ENCODE measurements at places on chromosomes 5 and 9.

GRCh38 chr9:134834217-134834956 is 46.2 kb upstream of the FCN2 start:
- no peak for DNase-seq

- DNase-seq, result no peak
Observed at GRCh38 chr5:156587012-156587411, 260.0 kb downstream of the SGCD start.

GRCh38 chr5:141703133-141703561 is 21.1 kb upstream of the ARAP3 start:
- no peak for DNase-seq

DNA sequence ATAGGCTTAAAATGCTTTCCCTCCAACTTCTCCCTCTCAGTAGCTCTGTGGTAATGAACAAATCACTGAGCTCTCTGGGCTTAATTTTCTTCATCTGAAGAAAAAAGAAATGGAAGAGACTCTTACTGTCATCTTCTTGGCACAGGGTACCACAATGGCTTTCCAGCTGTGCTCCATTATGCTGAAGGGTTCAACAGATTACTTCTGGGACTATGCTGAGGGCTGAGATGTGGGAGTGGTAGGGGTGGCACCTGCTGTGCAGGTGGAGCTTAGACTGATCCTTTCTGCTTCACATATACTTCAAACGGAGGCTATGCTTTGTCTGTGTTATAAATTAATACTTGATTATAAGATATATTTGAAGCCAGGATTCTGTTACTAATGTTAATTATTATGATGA is 840.2 kb upstream of the C9orf72 start:
- no peak for DNase-seq

- peak; percentile 33 for DNase-seq
Observed at GRCh38 chr9:114805670-114806525, at the start of gene TNFSF15. TNFSF15 (minus strand) TSS chr9:114806039; CDS start chr9:114806012, 27 bp downstream.

GRCh38 chr5:122352331-122352730 is 40.3 kb downstream of the SNCAIP start:
- DNase-seq, result no peak

DNA sequence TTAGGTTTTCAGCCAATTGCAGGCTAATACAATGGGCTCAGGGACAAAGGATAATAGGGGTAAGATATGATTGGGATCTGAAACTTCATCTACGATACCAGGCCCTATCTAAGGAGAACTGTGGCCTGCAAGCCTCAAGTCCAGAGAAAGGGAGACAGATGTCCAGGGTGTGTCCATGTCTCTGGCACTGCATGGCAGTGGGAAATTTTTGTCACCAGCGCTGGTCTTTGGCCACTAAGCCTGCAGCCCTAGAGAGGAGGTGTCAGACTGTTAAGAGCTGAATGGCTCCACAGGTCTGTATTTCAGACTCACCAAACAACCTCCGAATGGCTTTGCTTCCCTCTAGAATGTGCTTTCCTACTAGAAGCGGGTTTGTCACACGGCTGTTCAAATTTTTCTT is 6.6 kb upstream of the CNOT6 start:
- DNase-seq, result no peak

DNA sequence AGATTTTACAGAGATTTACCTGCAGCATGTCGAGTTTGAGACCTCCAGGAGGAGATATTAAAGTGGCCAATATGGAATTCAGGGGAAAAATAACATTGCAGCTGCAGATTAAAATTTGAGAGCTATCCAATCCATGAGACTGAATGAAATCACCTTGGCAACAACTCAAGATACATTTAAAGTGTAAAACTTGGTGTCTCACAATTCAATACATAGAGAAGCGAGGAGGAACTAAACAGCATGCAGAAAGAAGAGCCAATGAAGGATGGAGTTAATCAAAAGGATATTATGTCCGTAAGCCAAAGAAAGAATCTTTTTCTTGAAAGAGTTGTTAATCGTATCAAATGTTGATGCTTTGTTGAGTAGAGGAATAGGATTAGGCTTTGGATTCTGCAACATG is 455.1 kb downstream of the CDH18 start:
- DNase-seq, result no peak

DNA sequence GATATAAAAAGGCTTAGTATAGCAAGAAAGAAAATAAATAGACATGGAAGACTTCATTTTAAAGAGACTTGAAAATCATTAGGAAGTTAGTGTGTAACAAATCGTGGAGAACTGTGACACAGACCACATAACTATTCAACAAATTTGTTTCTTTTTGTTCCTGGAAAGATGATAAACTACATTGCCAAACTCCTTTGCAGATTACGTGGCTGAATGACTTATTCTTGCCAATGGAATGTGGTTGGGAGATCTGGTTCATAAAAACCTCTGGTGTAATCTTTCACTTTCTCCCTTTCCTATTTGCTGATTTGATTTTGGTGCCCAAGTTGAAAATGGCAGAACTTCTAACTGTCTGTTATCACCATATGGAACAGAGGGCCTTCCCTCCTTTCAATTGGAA is 328.9 kb upstream of the MEF2C start:
- DNase-seq, result no peak

DNA sequence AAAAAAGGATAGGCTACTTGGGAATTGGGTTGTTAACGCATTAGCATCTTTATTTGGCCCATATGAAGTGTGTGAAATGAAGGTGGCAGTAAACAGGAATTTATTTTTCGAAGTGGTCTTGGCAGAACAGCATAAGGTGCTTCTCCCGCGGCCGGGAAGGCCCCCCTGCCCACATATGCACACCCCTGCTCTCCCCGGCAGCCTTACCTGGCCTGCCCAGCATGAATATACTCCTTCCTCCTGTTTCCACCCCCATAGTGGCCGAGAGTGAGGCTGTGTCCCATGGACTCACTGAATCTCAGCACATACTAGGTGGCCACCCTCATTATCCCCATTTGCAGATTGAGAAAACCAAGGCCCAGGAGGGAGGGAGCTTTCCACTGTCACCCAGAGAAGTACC is 54.0 kb upstream of the OLFM1 start:
- DNase-seq, result no peak

GRCh38 chr9:130990306-130990977 is 18.5 kb upstream of the LAMC3 start:
- DNase-seq, result no peak

DNA sequence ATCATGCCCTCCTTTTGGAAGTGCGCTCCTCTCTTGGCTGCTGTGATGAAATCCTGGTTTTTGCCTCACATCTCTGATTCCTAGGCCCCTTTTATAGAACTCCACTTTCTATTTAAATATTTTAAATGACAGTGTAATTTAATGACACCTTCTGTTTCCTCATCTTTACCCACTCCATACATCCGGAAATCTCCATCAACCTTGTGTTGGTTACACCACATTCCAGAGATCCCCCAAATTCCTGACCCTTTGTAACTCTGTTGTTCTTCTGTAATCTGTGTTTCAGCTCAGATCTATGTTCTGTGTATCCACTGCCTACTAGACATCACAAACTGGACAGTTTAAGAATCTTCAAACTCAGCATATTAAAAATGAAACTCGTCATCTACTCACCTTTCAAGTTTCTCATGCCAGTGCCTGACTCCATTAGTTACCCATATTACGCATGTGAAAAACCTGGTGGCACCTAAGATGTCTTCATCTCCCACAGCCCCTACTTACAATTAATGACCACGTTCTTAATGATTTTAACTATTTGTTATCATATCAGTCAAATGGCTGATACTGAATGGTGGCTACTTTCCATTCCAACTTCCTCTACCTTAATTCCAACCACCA is 25.1 kb downstream of the PARP8 start:
- DNase-seq, result no peak

DNA sequence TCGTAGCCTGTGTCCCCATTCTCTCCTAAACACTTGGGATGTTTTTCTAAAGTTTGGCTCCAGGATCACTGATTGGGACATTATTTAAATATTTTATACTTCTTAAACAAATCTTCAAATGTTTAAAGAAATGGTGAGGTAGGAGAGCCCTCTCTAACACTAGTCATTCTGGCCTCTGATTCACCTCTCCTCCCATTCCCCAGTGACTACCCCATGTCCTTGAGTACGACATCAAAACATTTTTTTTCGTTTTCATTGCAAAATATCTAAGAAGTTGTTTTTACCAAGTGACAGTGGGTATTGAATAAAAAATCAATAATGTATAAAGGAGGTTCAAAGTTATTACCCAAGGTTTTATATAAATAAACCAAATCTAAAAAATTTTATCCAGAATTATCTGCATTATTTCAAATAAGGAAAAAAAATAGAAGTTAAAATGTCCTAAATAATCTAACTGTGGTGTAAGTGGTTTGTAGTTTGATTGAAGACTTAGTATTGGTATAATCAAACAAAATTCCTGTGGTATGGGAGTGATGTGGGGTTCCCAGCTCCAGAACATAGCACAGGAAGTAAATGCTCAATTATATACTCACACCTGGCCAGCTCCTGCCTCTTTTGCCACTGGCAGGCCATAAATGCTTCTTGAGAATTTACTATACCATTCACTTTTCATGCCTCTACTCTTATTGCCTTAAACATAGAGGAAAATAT is 51.1 kb downstream of the MAST4 start:
- no peak for DNase-seq

DNA sequence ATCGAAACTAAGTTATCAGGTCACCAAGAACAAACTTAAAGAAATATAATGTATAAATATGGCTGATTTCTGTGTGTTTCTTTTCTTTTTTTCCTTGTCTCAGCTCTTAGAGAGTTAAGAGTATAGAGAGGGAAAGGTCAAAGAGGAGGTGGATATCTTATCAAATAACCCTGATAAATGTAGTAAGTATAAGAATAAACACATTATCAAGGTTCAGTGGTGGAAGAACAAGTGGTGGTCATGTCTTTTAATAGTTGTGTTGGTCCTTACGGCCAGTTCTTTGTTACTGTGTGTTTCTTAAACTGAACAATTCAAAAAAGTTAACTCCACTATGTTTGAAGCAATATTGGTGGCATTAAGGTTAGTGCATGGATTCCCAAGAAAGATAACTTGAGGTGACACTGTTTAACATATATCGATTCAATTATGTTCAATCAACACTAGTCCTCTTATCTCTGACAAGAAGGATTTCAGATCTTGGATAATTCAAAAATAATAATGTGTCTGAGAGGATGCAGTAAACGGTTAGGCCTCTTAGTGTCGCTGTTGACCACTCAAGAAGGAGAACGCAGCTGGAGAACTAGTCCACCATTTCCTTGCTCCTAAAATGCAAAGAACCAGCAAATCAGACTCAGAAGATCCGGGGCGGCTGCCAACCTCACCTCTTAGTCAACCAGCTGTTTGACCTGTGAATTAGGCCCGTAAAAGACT is at the start of gene PCDHGA3:
TSS of gene PCDHGA3 (plus strand) at position 588 of the 711 bp plus-strand sequence. CDS start 205 bp downstream, outside the sequence.
- DNase-seq, result no peak

GRCh38 chr5:65855766-65856315 is 70.5 kb upstream of the ERBIN start:
- no peak for DNase-seq

DNA sequence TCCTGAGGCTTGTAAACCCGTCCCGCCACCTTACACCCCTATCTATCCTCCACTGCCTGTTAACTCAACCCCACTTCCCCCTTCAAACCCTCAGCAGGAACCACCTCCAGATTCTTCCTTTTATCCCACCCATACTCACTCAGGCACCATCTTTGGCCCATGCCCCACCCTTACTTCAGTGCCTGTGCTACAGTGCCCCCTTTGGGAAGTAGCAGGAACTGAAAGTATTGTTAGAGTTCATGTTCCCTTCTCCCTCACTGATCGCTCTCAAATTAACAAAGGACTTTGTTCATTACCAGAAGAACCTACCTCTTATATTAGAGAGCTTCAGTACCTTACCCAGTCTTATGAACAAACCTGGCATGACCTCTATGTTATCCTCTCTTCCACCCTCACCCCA is 92.2 kb upstream of the MOCS2 start:
- DNase-seq, result no peak

- DNase-seq, result no peak
Observed at GRCh38 chr5:116464144-116464708, 110.4 kb downstream of the SEMA6A start.

- no peak for DNase-seq
Observed at GRCh38 chr5:122421374-122422079, 109.5 kb downstream of the SNCAIP start.

DNA sequence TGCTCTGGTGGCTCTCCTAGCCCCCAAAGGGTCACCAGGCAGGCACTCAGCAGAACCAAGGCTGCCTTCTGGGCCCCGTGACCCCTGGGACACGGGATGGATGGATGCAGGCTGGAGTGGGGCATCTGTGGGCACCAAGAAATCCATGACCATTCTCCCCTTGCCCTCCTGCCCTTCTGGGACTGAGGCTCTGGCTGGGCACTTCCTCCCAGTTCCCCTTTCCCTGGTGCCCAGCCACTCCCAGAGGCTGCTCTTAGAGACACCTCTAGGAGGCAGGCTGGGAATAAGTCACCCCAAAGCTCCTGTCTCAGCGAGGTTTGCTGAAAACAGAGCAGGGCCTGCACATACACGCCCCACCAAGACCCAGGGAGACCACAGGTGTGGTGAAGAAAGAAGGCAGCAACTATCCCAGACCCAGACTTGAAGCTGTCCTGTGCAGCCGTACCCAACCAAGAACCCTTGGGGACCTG is 943 bp downstream of the STING1 start:
- DNase-seq, result no peak

DNA sequence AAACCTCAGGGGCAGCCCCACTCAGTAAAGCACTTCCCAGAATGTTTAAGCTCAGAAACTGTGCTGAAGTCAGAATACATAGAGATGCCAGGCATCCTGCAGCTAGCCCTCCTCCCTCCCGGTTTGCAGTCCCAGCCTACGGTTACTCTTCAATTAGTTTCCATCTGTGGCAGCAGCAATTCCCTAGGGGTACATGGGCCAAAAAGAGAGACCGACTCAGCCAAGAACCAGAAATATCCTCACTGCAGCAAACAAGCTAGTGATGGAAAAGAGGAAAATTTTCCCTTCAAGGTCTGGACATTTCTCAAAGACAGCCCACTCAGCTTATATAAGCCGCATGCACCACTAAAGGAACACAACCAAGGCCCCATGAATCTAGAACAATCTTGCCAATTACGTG is 89.1 kb upstream of the PPP2R2B start:
- DNase-seq, result no peak

- no peak for DNase-seq
Observed at GRCh38 chr9:113597390-113598241, 134.1 kb downstream of the RGS3 start.

- no peak for DNase-seq
Observed at GRCh38 chr9:71692337-71692736, 76.0 kb downstream of the CEMIP2 start.

DNA sequence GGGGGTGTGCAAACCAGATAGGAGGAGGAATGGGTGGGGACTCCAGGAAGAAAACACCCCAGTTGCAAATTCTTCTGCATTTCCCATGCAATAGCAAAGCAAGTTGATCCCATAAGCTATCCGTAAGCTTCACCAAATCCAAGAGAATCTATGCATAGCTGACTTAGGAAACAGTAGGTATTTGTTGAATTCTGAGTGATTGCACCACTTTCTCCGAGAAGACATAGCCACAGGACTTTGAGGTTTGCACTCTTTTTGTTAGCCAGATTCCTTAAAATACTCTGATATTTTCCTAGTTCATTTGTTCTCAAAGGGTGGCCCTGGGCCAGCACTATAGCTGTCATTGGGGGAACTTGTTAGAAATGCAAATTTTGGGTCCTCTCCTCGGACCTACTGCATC is 271.9 kb downstream of the SLIT3 start:
- DNase-seq, result no peak
